ENCODE measurements at places on chromosomes 16 and 17.
A peak's percentile ranks its signal among the peaks of the same experiment; 100 is the strongest.

DNA sequence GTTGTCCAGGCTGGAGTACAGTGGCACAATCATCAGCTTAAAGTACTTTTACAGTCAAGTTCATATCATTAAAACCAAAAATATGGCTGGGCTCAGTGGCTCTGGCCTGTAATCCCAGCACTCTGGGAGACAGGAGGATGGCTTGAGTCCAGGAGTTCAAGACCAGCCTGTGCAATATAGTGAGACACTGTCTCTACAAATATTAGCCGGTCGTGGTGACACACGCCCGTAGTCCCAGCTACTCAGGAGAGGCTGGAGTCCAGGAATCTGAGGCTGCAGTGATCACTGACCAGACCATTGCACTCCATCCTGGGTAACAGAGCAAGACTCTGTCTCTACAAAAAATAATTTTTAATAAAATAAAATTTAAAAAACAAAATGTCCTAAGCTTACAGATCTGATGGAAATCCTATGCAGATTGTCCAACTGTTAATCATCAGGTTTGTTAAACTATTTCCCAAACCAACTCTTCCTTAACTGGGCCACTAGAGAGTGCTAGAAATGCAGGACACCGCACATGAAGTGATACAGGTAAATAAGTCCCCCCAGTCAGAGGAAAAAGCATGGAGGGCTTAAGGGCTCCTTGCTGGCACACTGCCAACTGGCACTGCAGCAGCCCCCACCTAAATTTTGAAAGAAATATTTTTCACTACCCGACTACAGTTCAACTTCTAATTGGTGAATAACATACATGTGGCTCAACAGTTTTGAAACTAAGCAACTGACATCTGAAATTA is 2.8 kb downstream of the USP22 start:
- DNase-seq, result no peak

DNA sequence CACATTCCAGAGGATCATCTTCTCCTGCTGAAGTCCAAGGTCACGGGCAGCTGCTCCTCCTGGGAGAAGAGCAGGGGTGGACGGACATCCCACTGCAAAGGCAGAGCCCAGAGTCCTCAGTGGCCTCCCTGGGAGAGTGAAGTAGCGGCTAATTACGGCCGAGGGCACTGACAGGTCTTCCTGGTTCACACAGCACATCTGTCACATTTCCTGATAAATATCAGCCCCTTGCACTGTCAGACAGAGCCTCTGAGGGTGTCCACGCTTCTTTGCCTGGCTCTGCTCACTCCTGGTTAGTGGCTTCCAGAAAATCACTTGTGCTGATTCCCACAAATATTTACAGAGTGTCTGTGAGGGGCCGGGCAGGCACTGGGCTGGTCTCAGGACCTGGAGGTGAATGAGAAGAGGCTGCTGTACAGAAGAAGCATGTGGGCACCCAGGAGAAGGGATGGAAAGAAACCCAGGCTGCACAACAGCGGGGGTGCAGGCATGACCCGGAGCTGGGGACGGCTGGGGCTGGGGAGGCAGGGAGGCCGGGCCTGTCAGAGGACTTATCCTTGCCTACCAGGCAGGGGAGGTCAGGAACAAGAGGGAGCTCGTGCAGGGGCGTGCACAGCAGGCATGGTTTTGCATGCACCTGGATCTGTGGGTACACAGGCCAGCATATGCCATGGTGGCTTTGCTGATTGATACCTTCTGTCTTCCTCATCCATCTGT is 258.2 kb upstream of the TNRC6C start:
- no peak for DNase-seq

DNA sequence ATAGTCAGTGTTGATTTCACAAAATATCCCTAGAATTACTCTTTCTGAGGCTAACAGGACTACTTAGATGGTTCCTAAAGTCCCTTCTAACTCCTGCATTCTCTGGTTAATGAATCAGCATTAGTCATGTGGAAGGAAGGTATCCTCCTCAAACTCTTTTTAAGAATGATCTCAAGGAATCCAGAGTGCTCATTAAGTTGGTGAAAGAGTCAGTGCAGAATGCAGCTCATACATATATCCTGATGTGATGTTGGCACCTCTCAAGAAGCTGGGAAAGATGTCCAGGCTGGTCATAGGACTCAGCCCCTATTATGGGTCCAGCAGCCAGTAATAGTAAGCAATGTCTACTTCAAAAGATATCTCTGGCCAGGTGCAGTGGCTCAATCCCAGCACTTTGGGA is 65.5 kb downstream of the PIGL start:
- DNase-seq, result no peak

DNA sequence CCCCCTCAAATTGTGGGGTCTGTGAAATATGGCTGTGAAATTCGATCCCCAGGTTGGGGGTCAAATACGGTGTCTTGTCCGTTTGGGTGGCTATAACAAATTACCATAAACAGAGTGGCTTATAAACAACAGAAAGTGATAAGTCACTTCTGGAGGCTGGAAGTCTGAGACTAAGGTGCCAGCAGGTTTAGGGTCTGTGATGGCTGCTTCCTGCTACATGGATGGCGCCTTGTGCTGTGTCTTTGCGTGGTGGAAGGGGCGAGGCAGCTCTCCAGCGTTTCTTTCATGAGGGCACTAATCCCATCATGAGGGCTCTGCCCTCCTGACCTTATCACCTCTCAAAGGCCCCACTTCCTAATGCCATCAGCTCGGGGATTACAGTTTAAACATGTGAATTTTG is 120.0 kb downstream of the IRF8 start:
- DNase-seq, result no peak

- no peak for DNase-seq
Observed at GRCh38 chr16:47916266-47916665, 239.5 kb downstream of the ABCC12 start.

DNA sequence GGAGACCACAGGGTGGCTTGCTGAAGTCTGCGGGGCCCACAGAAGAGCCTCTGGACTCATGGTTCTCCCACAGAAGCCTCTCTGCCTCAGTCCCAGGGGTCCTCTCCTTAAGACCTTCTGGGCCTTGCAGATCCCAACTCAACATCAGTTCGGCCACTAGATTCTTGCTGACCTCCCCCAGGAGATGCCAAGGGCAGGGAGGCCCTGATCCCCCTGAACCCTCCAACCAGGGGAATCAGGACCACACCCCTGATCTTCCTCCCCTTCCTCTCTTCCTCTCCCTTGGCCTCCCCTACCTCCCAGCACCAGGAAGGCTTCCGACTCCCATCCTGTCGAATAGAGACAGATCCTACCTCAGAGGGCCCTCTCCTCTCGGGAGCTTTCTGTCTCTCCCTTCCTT is 53.4 kb downstream of the NOS2 start:
- no peak for DNase-seq

DNA sequence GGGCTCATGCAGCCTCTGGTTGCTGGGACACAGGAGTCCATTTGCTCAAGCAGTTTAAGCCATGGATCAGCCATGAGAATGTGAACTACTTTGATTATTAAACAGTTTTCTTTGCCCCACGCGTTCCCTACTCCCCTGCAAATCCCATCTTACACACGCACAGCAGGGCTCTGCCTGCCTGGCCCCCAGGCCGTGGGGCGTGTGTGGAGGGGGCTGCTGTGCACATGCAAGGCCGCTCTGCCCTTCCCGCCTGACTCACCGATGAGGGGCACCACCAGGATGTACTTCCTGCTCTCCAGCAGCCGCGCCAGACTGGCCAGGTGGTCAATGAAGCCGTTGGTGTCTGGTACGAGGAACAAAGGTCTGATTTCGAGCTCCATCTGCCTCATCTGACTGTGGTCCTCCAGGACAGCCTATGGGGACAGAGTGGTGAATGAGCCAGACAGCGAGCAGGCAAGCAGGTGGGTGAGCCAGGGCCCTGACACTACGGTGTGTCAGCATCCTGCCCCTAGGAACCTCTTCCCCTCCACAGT is 13.7 kb downstream of the HIC1 start:
- DNase-seq, result no peak

GRCh38 chr17:79622776-79623175 is 11.9 kb upstream of the RBFOX3 start:
- DNase-seq, result no peak

- no peak for DNase-seq
Observed at GRCh38 chr17:5585836-5586521, 1.7 kb upstream of the NLRP1 start.

DNA sequence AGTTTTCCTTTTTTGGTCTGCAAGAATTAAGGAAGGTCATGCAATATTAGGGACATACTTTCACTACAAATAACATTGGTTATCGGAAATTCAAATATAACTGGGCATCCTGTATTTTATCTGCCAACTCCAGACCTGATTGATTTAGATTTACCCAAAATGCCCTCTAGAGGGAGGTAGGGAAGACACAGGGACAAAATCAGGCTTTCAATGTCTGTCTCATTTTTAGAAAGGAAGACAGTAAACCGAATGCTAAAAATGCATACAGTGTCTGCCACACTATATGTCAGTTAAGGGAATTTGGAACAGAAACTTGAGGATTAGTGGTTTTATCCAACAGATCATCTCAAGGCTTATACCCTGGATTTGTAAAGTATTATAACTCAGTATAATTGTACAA is 161.7 kb upstream of the SOX9 start:
- DNase-seq, result no peak

DNA sequence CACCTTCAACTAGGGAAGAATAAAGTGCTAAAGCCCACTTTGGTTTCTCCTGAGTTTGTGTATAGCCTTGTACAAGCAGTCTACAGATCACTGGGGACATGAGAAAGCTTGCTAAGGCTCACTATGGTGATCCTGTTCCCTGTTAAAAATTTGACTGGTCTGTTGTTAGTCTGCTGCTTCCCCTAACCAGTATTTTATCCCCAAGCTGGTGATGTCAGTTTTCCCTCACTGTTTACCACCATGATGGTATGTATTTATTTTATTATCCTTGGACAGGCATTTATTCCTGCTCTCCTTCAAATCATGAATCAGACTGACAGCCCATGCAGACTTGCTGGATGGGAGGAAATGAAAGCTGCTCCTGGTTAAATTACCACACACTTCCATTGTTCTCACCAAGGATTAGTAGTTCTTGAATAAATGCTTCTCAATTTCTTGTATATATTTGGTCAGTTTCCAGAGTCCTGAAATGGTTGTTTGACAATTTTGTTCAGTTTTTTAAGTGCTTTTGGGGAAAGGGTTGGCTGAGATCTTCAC is 99.6 kb downstream of the CA4 start:
- DNase-seq, result no peak

DNA sequence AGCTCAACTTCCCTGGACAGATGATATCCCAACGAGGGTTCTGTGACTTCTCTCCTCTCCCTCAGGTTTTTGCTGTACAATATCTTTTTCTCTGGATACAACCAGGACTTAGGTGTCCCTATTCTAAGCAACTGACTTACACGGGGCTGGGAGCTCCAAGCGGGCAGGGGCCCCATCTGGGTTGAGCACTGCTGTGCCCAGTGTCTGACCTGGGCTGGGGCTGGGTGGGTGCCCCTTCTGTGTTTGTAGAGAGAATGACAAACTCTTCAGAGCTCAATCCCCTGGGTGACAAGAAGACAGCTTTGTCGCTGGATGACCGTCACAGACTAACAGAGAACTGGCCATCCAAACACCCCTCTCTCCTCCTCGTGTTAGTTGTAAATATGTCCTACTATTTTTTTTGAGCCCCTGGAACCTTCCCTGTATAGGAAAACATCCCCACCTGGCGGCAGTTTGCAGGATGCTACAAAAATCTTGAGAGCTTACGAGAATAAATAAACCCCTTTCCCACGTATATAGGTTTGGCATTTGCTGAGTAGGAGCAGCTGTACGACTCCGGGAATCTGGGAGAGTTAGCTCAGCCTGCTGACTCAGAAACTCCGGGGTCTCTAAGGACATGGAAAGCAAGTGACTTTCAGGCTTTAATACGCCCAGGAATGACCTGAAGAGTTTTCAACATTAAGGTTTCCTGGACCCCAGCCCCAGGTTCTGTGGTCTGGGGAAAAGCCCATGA is 23.7 kb upstream of the RCVRN start:
- no peak for DNase-seq

GRCh38 chr16:85798901-85799496 is 345 bp downstream of the EMC8 start:
- DNase-seq, result peak; percentile 19

GRCh38 chr17:15291674-15292361 is 26.7 kb upstream of the PMP22 start:
- no peak for DNase-seq

GRCh38 chr16:53091466-53092211 is 36.8 kb downstream of the CHD9 start:
- DNase-seq, result no peak

- no peak for DNase-seq
Observed at GRCh38 chr16:3348547-3349167, 7.0 kb upstream of the OR2C1 start.

DNA sequence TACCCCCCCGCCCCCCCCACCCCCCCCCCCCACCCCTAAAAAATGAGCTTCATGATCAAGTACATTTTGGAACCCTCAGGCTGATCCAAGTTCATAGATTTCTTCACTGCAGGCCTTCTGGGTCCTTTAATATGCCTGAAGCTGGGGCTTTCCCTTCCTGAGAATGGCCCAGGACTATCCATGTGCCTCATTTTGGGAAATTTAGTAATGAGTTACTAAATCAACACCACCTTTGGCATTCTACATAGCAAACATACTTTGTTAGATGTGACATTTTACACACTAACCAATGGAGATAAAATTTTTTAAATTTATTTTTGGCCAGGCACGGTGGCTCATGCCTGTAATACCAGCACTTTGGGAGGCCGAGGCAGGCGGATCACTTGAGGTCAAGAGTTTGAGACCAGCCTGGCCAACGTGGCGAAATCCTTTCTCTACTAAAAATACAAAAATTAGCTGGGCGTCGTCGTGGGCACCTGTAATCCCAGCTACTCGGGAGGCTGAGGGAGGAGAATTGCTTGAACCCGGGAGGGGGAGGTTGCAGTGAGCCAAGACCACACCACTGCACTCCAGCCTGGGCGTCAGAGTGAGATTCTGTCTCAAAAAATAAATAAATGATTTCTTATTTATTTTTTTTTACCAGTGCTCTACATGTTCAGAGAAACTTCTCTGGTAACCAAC is 14.0 kb downstream of the HERPUD1 start:
- DNase-seq, result no peak

- DNase-seq, result no peak
Observed at GRCh38 chr17:31677681-31678080, 181.4 kb downstream of the COPRS start.

GRCh38 chr16:85728879-85729278 is 22.0 kb downstream of the C16orf74 start:
- no peak for DNase-seq

DNA sequence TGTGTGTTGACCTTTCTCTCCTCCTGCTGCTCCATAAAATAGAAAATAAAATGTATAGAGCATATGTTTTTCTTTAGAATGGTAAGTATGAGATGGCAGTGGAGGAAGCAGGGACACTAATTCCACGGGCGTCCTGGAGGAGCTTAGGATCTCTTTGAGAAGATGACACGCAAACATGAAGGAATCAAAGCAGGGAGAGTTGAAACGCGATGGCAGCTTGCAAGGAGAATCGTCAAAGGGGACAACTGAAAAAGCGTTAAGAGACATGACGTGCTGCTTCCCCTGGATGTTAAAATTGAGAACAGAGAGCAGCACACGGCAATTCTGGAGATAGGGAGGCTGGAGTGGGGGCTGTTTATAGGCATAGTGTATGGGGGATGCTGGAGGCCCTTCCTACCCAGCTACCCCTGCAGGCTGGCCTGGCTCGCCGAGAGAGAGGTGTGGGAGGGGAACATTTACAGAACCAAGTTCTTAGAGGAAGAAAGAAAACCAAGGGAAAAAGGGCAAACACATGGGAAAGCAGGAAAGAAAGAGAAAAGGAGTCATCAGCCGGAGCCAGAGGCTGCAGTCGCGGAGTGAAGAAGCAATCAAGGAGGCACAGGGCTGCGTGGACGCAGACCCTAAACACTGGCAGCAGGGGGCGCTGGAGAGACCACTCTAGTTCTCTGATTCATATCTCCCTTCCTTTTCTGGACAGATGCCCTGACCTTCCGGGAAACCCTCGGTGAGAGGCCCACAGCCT is 55.8 kb downstream of the MYH13 start:
- DNase-seq, result no peak

GRCh38 chr17:50429793-50430192 is 3.8 kb downstream of the ACSF2 start:
- DNase-seq, result no peak

Measured in stimulated activated CD4-positive, alpha-beta T cell treated with anti-CD3 and anti-CD28 coated beads, Interleukin-15, amount 100 ng/mL, for 1 hour (primary cell).